Body of pancreas (tissue), 4 donors: ENCODE measurements at places on chromosomes 7 and 10. TPM values are rescaled to one million over a fixed set of nuclear protein-coding genes. Genes with fewer than 3 reads are reported as not detected.
A peak's percentile ranks its signal among the peaks of the same experiment; 100 is the strongest.

SH2D4B gene
- total RNA-seq = 0.33 TPM

SGCE gene
- total RNA-seq = 48.1 TPM

BMPER gene
- total RNA-seq = 0.78 TPM

ZNRF2 gene
- 36.1 TPM for total RNA-seq

LIPA gene
- 30.4 TPM for total RNA-seq

NUTM2A gene
- 1.0 TPM for total RNA-seq

COL17A1 gene
- not detected for total RNA-seq

THSD7A gene
- total RNA-seq = 0.66 TPM

DNA sequence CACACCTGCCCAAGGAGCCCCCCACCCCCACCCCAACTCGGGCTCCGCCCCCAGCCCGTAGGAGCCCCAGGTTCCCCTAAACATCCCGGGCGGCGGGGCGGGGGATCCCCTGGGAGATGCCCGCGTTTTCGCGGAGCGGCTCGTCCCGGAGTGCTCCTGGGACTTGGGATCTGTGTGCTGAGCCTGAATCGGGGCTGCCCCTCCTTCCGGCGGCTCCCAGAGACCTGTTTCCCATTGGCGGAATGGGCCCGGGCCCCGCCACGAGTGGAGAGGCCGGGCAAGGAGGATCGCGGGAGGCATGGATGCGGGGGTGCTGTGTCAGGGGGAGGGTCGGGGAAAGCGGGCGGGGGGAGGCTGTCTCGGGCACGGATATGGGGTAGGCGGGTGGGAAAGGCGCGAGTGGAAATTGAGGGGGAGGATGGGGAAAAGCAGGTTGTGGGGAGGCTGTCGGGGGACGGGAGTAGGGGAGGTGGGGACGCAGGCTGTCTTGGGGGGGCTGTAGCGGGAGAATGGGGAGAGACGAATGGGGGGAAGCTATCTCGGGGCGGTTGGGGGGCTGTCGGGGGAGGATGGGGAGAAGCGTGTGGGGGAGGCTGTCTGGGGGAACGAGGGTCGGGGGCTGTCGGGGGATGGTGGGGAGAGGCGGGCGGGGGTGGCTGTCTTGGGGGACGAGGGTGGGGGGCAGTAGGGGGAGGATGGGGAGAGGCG lies 572 bp upstream of the BHLHA15 start:
- H3K4me3 ChIP-seq = peak overlapping the region; percentile 22
- H3K27ac ChIP-seq = peak overlapping the region; percentile 56
- DNase-seq = peak; percentile 61
- H3K4me1 ChIP-seq = peaks cover 23% of the 10 kb centered on the region

DNA sequence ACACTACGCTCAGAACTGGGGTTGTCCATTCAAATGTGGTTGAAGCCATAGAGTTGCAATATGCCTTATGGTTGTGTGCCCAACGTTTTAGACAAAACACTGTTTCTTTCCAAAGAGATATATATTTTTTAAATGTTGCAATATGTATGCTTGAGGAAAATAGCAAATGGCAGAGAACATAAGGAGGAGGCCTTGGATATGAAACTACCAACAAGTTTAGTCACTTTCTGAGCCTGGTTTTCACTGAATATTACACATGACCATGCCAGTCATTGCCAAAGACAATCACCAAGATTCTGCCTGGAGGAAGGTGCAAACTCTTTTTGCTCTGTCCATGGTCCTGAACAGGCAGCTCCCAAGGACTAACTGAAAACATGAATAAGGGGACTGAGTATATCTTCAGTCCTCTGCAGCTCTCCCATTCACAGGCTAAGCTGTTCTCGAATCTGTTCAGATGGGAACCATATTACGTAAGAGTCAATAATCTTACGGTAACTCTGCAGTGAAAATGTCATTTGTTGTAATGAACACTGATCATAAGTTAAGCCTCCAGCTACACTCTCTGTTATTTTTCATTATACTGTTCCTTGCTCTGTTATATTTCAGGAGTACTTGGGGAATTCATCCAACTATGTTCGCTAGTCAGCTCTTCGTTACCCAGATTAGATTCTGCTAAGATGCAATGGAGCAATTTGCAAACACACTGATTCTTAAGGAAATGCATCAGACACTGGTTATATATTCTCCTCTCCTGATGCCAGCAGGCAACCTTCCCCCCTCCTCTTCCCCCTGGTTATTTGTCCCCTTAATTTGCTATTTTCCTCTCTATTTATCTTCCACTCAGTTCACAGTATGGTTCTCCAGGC lies 90.7 kb upstream of the C1QL3 start:
- H3K4me3 ChIP-seq = no peak overlapping the region
- H3K4me1 ChIP-seq = no peaks in the 10 kb centered on the region
- no peak overlapping the region for H3K27ac ChIP-seq
- DNase-seq = no peak

- H3K27ac ChIP-seq = no peak overlapping the region
- no peak overlapping the region for H3K4me3 ChIP-seq
- H3K36me3 ChIP-seq = no peaks in the 10 kb centered on the region
- DNase-seq = no peak
- no peaks in the 10 kb centered on the region for H3K4me1 ChIP-seq
- H3K27me3 ChIP-seq = no peaks in the 10 kb centered on the region
Measured at GRCh38 chr7:102942181-102942866, 29.5 kb downstream of the LRRC17 start.

DNA sequence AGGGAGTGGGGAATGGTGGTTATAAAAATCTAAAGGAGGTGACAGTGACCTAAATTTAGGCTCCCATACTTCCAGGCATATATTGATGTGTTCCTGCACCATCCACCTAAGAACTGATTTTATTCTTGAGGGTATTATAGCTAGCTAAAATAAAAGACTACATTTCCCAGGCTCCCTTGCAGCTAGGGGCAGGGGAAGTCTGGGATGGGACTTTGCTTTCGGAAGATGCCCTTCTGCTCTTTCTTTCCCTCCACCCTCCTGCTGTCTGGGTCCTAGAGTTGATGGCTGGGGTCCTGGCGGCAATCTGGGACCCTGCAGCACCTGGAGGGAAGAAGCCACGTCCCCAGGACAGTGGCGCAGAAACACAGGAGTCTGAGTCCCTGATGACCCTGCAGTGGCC lies 53.8 kb upstream of the SAMD8 start:
- no peaks in the 10 kb centered on the region for H3K4me1 ChIP-seq
- no peak for DNase-seq
- H3K36me3 ChIP-seq = no peaks in the 10 kb centered on the region
- no peaks in the 10 kb centered on the region for H3K27me3 ChIP-seq
- no peak overlapping the region for H3K27ac ChIP-seq

DNA sequence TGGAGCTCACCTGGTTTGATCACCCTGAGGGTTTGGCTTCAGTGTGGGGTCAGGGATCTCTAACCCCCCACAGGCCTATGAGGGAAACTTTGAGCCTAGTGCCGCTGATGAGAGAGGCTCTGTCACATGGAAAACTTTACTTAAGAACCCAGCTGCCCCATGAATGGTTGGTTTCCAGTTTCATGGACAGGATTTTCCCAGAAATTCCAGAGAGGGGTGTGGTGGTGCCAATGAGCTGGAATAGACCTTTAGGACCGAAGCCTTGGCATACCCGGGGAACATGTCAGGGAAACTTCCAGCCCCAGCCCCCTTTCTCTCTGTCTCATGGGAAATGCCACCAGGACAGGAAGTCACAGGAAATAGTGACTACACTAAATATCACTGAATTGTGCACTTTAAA lies 36.9 kb downstream of the AKR1B1 start:
- H3K4me1 ChIP-seq = peaks cover 4% of the 10 kb centered on the region
- no peaks in the 10 kb centered on the region for H3K36me3 ChIP-seq
- no peak for DNase-seq
- H3K4me3 ChIP-seq = no peak overlapping the region

DNA sequence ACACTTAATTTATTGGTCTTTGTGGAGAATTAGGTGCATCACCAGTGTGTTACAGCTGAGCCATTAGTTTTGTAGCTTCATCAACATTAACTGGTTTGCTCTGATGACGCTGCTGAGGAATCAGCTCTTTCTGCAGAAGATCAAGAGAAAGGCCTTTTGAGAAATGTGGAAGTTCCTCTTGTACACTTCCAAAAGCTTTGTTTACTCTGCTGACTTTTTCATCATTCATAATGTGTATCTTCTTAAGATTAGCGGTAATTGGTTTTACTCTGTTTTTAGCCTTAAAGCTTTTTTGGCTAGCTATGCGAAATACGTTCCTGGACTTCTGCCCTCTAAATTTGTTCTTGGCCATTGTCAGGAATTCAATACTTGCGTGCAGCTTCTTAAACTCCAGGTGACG lies 8.2 kb upstream of the PHYH start:
- no peak for DNase-seq
- no peaks in the 10 kb centered on the region for H3K36me3 ChIP-seq
- H3K27ac ChIP-seq = no peak overlapping the region
- H3K4me3 ChIP-seq = no peak overlapping the region
- H3K27me3 ChIP-seq = no peaks in the 10 kb centered on the region

DNA sequence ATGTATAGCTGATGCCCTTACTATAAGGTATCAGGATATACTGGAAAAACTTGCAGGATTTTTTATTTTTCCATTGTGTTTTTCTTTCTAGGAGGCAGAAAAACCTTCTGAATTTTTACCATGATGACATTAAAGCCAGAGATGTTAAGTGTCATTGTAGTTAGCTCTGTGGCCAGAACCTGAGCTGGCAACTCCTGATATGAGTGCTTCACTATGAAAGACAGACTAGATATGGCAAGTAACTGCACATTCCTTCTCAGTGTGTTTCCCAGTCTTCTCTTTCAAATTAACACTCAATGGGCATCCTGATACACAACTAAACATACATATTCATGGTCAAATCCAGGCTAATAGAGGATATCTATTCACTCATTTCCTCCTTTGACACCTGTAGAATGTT lies 166.2 kb downstream of the CTTNBP2 start:
- H3K27me3 ChIP-seq = no peaks in the 10 kb centered on the region
- H3K36me3 ChIP-seq = no peaks in the 10 kb centered on the region
- no peak overlapping the region for H3K4me3 ChIP-seq
- DNase-seq = no peak

DNA sequence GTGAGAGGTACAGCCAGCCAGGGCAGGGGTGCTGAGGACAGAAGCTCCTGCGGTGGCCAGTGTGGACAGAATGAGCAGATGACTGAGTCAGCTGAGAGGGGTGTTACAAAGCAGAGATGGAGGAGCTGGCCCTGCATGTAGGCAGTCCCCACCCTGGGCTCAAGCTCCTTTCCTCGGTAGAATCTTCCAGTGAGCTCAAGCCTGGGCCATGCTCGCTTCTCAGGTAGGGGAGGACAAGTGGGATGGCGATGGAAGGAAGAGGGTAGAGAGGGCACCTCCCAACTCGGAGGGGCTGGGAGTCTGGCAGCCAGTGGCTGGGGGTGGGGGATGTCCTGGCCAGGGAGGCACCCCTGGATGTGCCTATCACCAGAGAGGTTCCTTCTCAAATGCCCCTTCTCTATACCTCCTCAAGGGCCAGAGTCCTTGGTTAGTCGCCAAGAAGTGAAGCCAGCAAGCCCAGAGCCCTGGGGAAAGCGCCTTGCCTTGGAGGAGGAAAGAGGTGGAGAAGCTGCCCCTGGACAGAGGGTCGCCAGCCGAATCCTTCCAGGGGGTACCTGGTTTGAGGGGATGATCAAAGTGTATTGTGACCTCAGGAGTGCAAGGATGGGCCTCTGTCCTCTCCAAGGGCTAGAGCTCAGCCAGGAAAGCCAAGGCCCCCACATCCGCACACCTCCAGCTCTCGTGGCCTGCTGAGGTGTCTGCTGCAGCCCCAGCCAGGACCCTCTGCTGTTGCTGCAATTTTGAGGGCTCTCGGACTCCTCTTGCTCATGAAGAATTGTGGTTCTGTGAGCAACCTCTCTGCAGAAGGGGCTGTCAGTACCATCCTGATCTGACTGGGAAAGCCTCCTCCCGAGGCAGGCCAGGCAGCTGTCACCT lies 88.6 kb upstream of the MACROH2A2 start:
- no peak overlapping the region for H3K27ac ChIP-seq
- H3K27me3 ChIP-seq = no peaks in the 10 kb centered on the region
- H3K36me3 ChIP-seq = no peaks in the 10 kb centered on the region

GRCh38 chr10:18155321-18155720 lies 15.1 kb downstream of the CACNB2 start:
- no peak overlapping the region for H3K4me3 ChIP-seq
- H3K27ac ChIP-seq = no peak overlapping the region
- H3K36me3 ChIP-seq = no peaks in the 10 kb centered on the region
- no peak for DNase-seq
- no peaks in the 10 kb centered on the region for H3K27me3 ChIP-seq

- H3K27me3 ChIP-seq = no peaks in the 10 kb centered on the region
- DNase-seq = peak; percentile 23
- peaks cover 18% of the 10 kb centered on the region for H3K4me1 ChIP-seq
Measured at GRCh38 chr10:68559841-68560185, 324 bp upstream of the TET1 start.

DNA sequence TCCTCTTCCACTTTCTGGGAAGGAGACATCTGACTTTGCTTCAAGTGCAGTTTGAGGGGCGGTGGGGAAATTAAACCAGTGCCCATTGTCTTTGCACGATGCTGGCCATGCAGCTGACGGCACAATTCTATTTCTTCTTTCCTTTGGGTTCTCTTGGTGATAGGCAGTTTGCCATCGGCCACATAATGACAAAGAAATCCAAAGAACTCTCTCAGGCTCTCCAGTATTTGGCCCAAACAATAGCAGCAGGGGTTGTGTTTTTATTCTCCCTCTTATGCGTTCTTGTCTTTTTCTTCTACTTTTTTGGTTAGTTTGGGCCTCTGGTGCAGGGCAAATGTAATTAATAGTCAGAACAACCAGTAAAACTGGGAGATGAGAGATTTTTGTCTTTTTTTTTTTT lies 147.0 kb downstream of the EMX2 start:
- H3K27ac ChIP-seq = no peak overlapping the region
- DNase-seq = no peak
- H3K4me3 ChIP-seq = no peak overlapping the region
- H3K36me3 ChIP-seq = no peaks in the 10 kb centered on the region
- H3K27me3 ChIP-seq = no peaks in the 10 kb centered on the region

DNA sequence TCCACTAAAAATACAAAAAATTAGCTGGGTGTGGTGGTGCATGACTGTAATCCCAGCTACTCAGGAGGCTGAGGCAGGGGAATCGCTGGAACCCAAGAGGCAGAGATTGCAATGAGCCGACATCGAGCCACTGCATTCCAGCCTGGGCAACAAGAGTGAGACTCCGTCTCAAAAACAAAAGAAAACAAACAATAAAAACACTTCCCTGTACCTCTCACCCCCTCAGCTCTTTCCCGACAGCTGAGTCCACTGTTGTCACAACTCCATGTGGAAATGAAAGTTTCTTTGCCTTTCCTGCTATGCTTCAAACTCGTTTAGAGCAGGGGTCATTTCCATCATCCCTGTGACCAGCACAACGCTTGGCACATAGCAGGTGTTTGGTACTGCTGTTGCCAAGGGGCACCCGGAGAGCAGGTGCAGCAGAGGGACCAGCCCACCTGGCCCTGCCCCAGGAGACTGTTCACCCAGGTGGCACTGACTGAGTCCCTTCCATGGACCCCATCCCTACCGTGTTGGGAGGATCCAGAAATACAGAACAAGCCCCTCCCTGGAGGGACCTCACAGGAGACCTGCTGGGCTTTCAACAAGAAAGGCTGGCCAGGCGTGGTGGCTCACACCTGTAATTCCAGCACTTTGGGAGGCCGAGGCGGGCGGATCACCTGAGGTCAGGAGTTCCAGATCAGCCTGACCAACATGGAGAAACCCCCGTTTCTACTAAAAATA lies 4.9 kb downstream of the TMEM130 start:
- no peak overlapping the region for H3K4me3 ChIP-seq
- no peak overlapping the region for H3K27ac ChIP-seq
- DNase-seq = no peak
- peaks cover 7% of the 10 kb centered on the region for H3K4me1 ChIP-seq

- no peak for DNase-seq
- H3K36me3 ChIP-seq = no peaks in the 10 kb centered on the region
- H3K27me3 ChIP-seq = no peaks in the 10 kb centered on the region
Measured at GRCh38 chr7:41067576-41067975, 635.3 kb downstream of the INHBA start.
